Naive thymus-derived CD4-positive, alpha-beta T cell (primary cell): ENCODE measurements at places on chromosomes 13 and 19. TPM values are rescaled to one million over a fixed set of nuclear protein-coding genes. Genes with fewer than 3 reads are reported as not detected.

The ZNF296 gene
- total RNA-seq = 2.2 and 3.8 TPM in 2 replicates

The ACOD1 gene
- total RNA-seq = not detected

The ATP12A gene
- total RNA-seq = 0.39 and 0.48 TPM in 2 replicates

DNA sequence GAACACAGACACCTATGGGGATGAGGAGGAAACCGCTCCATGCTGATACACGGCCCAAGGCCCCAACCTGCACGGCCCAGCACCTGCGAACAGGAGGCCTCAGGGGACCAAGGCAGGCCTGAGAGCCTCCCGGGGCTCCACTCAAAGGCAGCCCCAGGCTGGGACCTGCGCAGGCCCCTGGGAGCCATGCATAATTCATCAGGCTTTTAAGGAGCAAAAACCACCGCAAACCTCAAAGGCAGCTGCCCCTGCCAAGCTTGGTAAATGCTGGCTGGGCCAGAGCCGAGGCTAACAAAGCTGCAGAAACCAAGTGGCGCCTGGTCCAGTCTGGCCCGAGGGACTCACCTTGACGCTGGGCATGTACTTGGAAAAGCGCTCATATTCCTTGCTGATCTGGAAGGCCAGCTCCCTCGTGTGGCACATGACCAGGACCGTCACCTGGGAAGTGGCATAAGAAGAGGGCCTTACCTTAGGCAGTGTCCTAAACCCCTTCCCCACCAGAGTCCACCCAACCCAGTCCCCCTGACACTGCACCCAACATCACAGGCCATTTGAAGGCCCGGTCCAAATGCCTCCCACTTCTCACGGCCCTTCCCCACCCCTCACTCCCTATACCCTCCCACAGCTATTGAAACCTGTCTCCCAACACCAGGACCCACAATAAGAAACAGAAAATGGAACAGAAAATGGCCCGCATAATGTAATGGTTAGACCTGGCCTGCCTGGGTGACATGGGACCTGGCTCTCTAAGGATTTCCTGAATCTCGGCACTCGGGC is 7.8 kb downstream of the DDX39A start:
- peaks cover 31% of the 10 kb centered on the region for H3K4me1 ChIP-seq
- no peak overlapping the region for H3K27ac ChIP-seq
- no peak for DNase-seq

DNA sequence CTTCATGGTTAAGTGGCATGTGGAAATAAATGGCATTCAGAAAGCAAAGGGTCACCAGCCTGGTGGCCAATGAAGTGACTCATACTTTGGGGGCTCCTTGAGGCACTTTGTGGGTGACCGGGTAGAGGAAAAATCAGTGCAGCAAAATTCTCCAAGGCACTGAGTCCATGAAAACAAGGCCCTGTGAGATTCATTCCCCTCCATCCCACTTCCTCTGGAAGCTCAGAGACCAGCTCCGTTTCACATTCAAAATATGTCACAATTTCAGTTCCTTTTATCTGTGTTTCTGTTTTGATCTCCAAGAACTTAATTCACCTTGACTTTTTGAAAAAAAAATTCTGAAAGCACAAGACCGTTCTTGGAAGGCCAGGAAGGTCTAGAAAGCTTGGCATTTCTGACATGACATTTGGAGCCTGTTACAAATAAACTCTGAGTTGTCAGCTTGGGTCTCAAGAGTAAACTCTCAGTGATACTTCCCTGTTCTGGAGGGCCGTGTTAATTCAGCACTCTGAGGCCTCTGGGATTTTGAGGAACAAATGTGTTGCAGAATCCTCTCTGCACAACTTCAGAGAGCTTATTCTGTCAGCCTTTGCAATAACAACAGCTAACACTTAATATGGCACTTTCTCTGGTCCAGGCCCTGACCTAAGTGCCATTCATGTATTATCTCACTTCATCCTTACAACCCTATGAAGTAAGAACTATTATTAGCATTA is 6.8 kb downstream of the CYSLTR2 start:
- H3K4me1 ChIP-seq = no peaks in the 10 kb centered on the region
- H3K4me3 ChIP-seq = no peak overlapping the region
- no peaks in the 10 kb centered on the region for H3K36me3 ChIP-seq
- H3K27me3 ChIP-seq = no peaks in the 10 kb centered on the region

DNA sequence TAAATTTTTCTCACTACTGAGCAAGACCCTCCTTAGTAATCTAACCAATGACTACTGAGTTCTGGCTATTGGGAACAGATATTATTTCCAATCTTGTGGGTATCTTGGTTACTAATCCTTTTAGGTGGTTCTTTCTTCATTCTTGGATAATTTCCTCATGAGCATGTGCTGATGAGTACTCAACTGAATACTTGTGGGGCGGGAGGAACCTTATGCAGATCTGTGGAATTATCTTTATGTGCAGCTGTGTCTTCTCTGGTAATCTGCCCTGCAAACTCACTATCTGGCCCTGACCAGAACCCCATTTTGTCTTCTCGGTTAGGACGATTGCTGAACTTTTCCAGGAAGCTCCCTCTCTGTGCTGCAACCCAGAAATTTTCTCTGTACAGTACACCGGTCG is 89.7 kb upstream of the TRPC4 start:
- no peak for DNase-seq
- no peak overlapping the region for H3K4me3 ChIP-seq
- H3K4me1 ChIP-seq = no peaks in the 10 kb centered on the region
- H3K36me3 ChIP-seq = no peaks in the 10 kb centered on the region
- H3K27me3 ChIP-seq = no peaks in the 10 kb centered on the region
- H3K27ac ChIP-seq = no peak overlapping the region

DNA sequence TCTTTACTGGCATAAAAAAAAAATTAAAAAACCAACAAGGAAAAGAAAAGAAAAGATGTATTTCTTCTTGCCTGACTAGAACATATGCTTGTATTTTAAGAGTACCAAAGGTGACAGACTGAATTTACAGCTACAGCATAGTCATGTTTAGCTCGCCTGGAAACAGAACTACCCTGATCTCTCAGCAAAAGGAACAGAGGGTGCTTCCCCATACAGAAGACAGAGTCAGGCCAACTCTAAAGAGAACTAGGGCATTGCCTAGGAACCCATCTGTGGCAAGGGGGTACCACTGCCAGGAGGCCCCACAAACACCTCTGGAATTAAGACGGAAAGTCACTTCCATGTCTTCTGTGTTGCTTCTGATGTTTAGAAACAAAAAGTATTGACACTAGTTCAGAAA is 252.1 kb upstream of the STARD13 start:
- H3K36me3 ChIP-seq = no peaks in the 10 kb centered on the region
- no peaks in the 10 kb centered on the region for H3K27me3 ChIP-seq
- H3K4me1 ChIP-seq = peaks cover 18% of the 10 kb centered on the region
- H3K27ac ChIP-seq = no peak overlapping the region
- no peak overlapping the region for H3K4me3 ChIP-seq

DNA sequence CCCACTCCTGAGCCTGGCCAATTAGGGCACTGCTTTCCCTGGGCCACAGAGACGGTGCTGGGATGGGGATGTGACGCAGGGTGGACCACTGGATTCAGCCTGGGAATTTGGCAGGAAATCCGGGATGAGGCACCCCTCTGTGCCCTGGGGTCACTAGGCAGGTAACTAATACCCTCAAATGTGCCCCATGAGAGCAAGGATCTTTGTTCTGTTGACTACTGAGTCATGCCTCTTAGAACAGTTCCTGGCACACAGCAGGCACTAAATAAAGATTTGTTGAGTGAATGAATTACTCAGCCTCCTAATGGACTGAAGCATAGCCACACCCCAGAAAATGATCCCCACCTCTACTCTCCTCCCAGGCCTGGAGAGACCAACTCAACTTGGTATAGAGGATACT is 15.9 kb downstream of the OPA3 start:
- H3K4me3 ChIP-seq = no peak overlapping the region
- H3K27ac ChIP-seq = no peak overlapping the region
- no peaks in the 10 kb centered on the region for H3K27me3 ChIP-seq
- H3K4me1 ChIP-seq = no peaks in the 10 kb centered on the region
- H3K36me3 ChIP-seq = no peaks in the 10 kb centered on the region

GRCh38 chr19:41175801-41176777 is 16.9 kb upstream of the CYP2S1 start:
- H3K4me1 ChIP-seq = no peaks in the 10 kb centered on the region
- no peaks in the 10 kb centered on the region for H3K36me3 ChIP-seq
- peak overlapping the region; percentile 33 for H3K27ac ChIP-seq
- H3K4me3 ChIP-seq = no peak overlapping the region
- peak; percentile 35 for DNase-seq

DNA sequence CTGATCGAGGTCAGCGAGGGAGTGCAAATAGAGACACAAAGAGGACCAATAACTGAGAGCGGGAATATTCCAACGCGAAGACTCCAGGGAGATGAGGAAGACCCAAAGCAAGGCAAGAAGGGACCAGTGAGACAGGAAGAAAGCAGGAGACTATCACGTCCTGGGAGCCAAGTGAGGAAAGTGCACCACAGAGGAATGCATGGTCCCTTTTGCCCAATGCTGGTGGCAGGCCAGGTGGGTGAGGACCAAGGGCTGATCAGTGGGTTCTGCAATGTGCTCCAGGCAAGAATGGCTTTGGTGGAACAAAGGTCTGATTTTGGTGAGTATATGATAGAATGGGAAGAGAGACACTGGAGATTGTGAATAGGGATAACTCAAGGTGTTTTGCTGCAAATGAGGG is 25.4 kb downstream of the CHST8 start:
- H3K4me3 ChIP-seq = no peak overlapping the region
- H3K36me3 ChIP-seq = no peaks in the 10 kb centered on the region
- H3K27ac ChIP-seq = no peak overlapping the region

DNA sequence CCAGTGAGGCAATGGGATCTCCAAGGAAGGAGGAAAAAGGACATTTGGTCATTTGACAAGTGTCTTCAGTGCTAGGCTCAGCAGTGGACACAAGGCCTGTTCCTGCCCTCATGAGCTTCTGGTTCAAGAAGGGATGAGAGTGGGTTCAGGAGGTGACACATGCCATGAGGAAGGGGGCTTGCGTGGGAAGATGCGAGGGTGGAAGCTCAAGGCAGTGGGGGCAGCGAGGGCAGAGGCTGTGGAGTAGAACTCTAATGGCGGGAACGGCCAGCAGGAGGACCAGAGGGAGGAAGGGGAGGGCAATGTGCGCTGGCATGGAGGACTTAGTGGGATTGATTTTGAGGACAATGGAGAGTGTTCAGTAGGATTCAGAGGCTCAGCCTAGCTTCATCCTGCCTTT is 3.3 kb downstream of the PIK3R2 start:
- DNase-seq = no peak
- H3K27ac ChIP-seq = no peak overlapping the region
- H3K4me3 ChIP-seq = no peak overlapping the region
- H3K36me3 ChIP-seq = peaks cover 16% of the 10 kb centered on the region

- peaks cover 25% of the 10 kb centered on the region for H3K36me3 ChIP-seq
- DNase-seq = no peak
- H3K27me3 ChIP-seq = no peaks in the 10 kb centered on the region
- H3K27ac ChIP-seq = peak overlapping the region; percentile 94
These were observed 442 bp downstream of the RAB8A start for GRCh38 chr19:16111909-16112752.

- no peaks in the 10 kb centered on the region for H3K36me3 ChIP-seq
- H3K4me3 ChIP-seq = no peak overlapping the region
- DNase-seq = no peak
These were observed 53.2 kb downstream of the MLLT1 start for GRCh38 chr19:6226444-6227155.

DNA sequence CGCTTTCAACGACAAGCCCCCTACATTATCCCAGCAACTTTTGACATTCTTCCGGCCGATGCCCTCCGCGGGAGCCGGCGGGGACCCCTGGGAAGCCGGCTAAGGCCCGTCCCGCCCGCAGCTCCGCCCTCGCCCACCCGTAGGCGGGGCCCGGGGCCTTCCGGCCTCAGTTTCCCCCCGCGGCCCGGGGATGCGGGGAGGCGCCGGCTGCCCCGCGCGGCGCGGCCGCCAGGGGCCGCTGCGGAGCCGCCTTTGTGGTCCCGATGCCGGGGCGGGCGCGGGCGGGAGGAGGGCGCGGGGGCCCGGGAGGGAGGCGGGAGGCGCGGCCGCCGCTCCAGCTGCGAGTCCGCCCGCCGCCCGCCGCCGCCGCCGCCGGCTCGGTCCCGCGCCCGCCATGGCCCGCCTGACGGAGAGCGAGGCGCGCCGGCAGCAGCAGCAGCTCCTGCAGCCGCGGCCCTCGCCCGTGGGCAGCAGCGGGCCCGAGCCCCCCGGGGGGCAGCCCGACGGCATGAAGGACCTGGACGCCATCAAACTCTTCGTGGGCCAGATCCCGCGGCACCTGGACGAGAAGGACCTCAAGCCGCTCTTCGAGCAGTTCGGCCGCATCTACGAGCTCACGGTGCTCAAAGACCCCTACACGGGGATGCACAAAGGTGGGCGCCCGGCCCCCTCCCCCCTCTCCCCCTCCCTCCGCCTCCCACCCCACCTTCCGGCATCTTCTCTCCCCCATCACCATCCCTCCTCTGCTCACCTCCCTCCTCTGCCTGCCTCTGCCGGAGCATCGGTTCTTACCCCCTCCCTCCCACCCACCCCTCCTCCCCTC is at the start of gene CELF5:
Gene CELF5 (plus strand): TSS at position 316 of the 823 bp plus-strand sequence. CDS start 79 bp downstream, at position 395.
- peak; percentile 72 for DNase-seq
- no peak within 1 kb of the TSS for H3K27ac ChIP-seq
- no peaks in the 10 kb centered on the region for H3K4me1 ChIP-seq

GRCh38 chr13:23447927-23448326 is 14.4 kb upstream of the SACS start:
- no peak for DNase-seq
- H3K27ac ChIP-seq = no peak overlapping the region
- no peaks in the 10 kb centered on the region for H3K36me3 ChIP-seq
- no peak overlapping the region for H3K4me3 ChIP-seq
- no peaks in the 10 kb centered on the region for H3K27me3 ChIP-seq
- no peaks in the 10 kb centered on the region for H3K4me1 ChIP-seq

- H3K27ac ChIP-seq = no peak overlapping the region
- DNase-seq = no peak
- peaks cover 9% of the 10 kb centered on the region for H3K4me1 ChIP-seq
- H3K36me3 ChIP-seq = no peaks in the 10 kb centered on the region
- H3K4me3 ChIP-seq = peak overlapping the region; percentile 63
These were observed 25.5 kb upstream of the MCF2L start for GRCh38 chr13:112943309-112944125.

GRCh38 chr19:58585442-58586132 is 12.5 kb upstream of the MZF1 start:
- H3K27me3 ChIP-seq = no peaks in the 10 kb centered on the region
- H3K36me3 ChIP-seq = no peaks in the 10 kb centered on the region
- H3K27ac ChIP-seq = no peak overlapping the region
- H3K4me3 ChIP-seq = no peak overlapping the region

- H3K36me3 ChIP-seq = no peaks in the 10 kb centered on the region
- H3K4me1 ChIP-seq = peaks cover 26% of the 10 kb centered on the region
- H3K4me3 ChIP-seq = no peak overlapping the region
- H3K27me3 ChIP-seq = no peaks in the 10 kb centered on the region
- DNase-seq = peak; percentile 18
These were observed 53.4 kb downstream of the KLF12 start for GRCh38 chr13:74080762-74081161.

DNA sequence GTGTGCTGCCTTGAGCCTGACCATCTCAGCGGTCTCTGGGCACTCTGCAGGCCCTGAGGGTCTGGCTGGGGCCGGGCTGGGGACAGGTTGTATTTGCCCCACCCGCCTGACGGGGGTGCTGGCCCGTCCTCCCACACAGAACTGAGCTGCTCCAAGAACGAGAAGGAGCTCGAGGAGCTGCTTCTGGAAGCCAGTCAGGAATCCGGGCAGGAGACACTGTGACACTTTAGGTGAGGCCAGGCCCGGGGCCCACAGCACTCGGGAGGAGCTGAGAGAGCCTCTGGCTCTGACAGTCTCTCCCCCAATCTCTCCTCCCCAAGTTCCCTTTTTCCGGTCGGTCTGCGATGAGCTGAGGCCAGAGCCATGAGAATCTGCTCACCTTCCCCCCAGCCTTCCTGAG is 14.5 kb downstream of the NKPD1 start:
- no peaks in the 10 kb centered on the region for H3K4me1 ChIP-seq
- DNase-seq = no peak
- H3K36me3 ChIP-seq = no peaks in the 10 kb centered on the region
- no peaks in the 10 kb centered on the region for H3K27me3 ChIP-seq
- no peak overlapping the region for H3K4me3 ChIP-seq
